ENCODE measurements at places on chromosomes 13 and 19.
A peak's percentile ranks its signal among the peaks of the same experiment; 100 is the strongest.

DNA sequence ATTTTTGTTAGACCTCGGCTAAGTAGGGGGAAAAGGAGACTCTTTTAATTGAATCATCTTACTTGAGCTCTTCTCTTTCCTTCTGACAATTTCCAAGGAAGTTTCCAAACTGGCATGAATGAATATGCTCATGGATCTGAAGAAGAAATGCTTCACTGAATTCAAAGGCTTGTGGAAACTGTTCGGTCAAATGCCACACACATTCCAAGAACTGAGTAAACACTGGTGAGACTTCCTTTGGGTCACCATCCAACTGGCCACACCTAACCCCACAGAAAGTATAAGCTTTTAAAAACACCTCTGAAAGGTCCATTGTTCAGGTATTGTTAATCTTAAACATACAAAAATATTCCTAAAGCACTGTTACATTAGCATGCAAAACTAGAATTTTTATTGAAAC, 33.6 kb downstream of the MTMR6 start:
- peaks cover 100% of the 10 kb centered on the region for H3K36me3 ChIP-seq
- no peak overlapping the region for H3K27ac ChIP-seq
- no peaks in the 10 kb centered on the region for H3K4me1 ChIP-seq
- no peak for DNase-seq
- H3K27me3 ChIP-seq: no peaks in the 10 kb centered on the region
- H3K4me3 ChIP-seq: no peak overlapping the region

GRCh38 chr13:29664591-29664990, 69.1 kb upstream of the SLC7A1 start:
- H3K4me3 ChIP-seq: no peak overlapping the region
- no peak for DNase-seq
- no peaks in the 10 kb centered on the region for H3K27me3 ChIP-seq
- no peaks in the 10 kb centered on the region for H3K36me3 ChIP-seq

DNA sequence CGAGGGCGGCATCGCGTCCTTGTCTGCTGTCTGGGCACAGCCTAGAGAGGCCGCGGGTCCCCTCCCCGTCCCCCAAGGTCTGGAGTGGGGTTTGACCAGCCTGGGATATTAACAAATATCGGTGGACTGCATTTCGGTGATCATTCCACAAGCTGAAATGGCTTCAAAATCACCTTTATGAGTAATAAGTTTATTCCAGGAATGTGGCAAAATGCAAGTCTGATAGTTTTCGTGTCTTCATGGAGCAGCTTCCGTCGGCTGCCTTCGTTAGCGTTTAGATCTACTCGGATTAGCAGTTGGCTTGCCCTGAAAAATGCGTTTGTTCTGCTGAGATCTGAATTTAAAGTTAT, 1.1 kb upstream of the GJA3 start:
- no peak overlapping the region for H3K27ac ChIP-seq
- DNase-seq: no peak
- no peak overlapping the region for H3K4me3 ChIP-seq

DNA sequence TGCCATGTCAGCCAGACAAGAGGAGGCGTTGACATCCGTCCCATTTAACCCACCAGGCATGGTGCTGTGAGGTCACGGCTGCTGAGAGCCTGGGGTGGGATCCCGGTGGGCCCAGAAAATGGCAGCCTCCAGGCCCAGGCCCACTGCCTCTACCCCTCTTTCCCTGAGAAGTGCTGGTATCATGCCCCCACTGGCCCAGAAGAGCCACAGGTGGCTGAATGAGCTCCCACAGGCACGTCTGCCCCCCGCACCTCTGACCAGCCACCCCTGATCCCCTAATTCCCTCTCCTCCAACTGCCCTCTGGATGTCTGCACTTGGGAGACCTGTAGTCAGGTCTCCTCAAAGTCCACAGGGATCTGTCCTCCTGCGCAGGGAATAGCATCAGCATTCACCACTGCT, 37.3 kb upstream of the KCTD15 start:
- DNase-seq: no peak
- no peaks in the 10 kb centered on the region for H3K36me3 ChIP-seq
- peaks cover 5% of the 10 kb centered on the region for H3K27me3 ChIP-seq
- no peak overlapping the region for H3K27ac ChIP-seq
- no peak overlapping the region for H3K4me3 ChIP-seq

GRCh38 chr19:43872547-43873336, 45.6 kb downstream of the ZNF283 start:
- no peaks in the 10 kb centered on the region for H3K36me3 ChIP-seq
- no peaks in the 10 kb centered on the region for H3K4me1 ChIP-seq
- H3K27me3 ChIP-seq: no peaks in the 10 kb centered on the region

DNA sequence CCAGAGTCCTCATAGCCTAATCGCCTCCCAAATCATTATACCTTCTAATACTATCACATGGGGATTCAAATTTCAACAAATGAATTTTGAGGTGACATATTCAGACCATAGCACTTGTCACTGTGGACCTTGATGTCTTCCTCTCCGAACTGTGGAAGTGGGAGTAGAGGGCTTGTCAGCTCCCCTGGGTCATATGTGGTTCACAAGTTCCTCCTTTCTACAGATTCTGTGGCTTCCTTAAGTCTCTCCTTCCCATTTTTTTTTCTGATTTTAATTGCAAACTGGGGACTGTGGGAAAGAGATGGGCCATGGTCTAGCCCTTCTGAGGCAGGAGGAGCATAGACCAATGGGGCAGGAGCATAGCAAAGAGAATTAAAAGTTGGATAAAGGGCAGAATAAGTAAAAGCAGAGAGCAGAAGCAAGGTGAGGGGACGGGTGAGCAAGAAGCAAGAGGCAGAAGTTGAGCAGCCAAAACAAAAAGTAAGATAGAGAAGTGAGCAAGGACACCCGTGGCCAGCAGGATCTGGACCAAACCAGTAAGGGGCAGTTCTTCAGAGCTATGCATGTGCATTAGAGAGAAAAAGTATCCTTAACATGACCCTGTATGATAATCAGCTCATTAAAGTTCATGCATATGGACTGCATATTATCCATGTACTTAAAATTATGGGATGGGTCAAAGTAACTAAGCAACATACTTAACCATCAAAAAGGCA, 2.6 kb upstream of the SIGLEC7 start:
- H3K4me1 ChIP-seq: no peaks in the 10 kb centered on the region
- no peaks in the 10 kb centered on the region for H3K27me3 ChIP-seq
- DNase-seq: no peak
- no peaks in the 10 kb centered on the region for H3K36me3 ChIP-seq

DNA sequence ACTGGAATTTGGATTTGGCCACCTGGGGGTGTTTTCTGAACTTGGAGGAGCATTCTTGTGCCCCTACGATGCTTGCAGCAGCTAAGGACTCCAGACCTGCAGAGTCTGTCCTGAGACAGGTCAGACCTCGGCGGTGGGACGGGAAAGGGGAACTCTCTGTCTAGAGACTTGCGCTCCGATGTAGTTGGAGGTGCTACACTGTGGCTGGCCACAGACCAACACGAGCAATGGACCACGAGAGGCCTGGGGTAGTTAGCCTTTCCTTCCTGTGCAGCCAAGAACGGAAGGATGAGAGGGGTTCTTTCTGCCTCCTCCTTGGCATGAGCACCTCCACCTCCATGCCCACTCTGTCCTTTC, 5.9 kb upstream of the GRAMD1A start:
- H3K36me3 ChIP-seq: no peaks in the 10 kb centered on the region
- no peak for DNase-seq
- peak overlapping the region; percentile 62 for H3K4me3 ChIP-seq

GRCh38 chr19:7552781-7553180, 17.3 kb downstream of the PNPLA6 start:
- no peak for DNase-seq
- no peaks in the 10 kb centered on the region for H3K27me3 ChIP-seq

DNA sequence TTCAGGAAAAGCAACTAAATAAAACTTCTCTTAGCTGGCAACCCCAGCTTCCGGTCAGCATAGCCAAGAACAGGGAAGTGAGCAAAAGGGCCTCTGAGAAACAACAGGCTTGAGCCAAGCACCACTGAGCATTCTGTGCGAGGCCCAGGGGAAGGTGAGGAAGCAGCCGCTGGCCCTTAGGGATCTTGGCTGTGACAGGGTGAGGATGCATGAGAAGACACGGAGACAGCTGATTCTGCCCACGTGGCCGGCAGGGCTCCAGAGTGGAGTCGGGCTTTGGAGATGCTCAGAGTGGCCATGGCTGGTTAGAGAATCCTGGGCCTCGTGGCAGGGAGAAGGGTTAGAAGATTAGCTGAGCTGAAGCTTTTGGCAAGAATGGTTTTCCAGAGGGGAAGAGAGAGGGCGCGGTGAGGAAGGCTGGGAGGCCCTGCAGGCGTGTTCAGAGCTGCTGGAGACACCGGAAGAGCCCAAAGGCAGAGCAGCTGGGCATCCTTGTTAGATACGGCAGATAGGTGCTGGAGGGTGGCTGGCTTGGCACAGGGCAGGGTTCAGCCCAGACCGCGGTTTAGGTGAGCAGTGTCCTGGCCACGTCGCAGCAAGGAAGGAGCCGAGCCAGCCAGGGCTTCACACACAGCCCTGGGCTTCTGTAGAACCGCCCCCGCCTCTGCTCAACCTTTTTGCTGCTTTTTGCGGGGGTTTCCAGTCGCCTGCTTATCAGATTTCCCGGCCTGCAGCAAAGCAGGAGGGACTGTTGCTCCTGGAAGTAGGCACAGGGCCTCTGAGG, 17.3 kb downstream of the UPF1 start:
- H3K27me3 ChIP-seq: no peaks in the 10 kb centered on the region
- peak overlapping the region; percentile 15 for H3K4me3 ChIP-seq
- H3K4me1 ChIP-seq: peaks cover 51% of the 10 kb centered on the region
- no peaks in the 10 kb centered on the region for H3K36me3 ChIP-seq

GRCh38 chr19:34408411-34408810, 4.2 kb downstream of the PDCD2L start:
- no peak for DNase-seq
- H3K27me3 ChIP-seq: no peaks in the 10 kb centered on the region
- no peak overlapping the region for H3K27ac ChIP-seq
- H3K4me1 ChIP-seq: no peaks in the 10 kb centered on the region
- no peak overlapping the region for H3K4me3 ChIP-seq

- no peak overlapping the region for H3K4me3 ChIP-seq
- H3K27me3 ChIP-seq: no peaks in the 10 kb centered on the region
- no peak overlapping the region for H3K27ac ChIP-seq
- no peaks in the 10 kb centered on the region for H3K36me3 ChIP-seq
- H3K4me1 ChIP-seq: no peaks in the 10 kb centered on the region
Observed at GRCh38 chr13:25699056-25699455, 327.3 kb downstream of the ATP8A2 start.

GRCh38 chr13:112956571-112957294, 12.3 kb upstream of the MCF2L start:
- no peak for DNase-seq
- H3K4me3 ChIP-seq: no peak overlapping the region
- no peak overlapping the region for H3K27ac ChIP-seq
- no peaks in the 10 kb centered on the region for H3K27me3 ChIP-seq
- H3K4me1 ChIP-seq: no peaks in the 10 kb centered on the region

DNA sequence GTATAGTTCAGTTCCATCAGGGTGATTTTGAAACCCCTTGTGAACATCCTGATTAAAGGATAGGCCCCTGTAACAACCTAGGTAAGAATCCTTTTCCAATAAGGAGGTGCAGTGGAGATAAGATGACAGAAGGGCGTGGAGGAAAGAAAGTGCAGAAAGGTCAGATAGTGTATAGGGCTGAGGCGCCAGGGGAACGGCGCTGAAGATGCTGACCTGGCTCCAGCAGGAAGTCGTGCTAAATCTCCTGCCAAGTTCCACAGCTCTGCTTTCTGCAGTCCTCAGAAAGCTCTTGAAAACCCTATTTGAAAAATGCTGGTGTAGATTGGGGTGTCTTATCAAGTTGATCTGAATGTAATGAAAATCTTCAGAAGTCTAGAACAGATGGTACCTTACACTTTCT, 221.7 kb downstream of the COG6 start:
- H3K4me1 ChIP-seq: no peaks in the 10 kb centered on the region
- H3K36me3 ChIP-seq: no peaks in the 10 kb centered on the region
- no peak for DNase-seq
- no peak overlapping the region for H3K4me3 ChIP-seq

DNA sequence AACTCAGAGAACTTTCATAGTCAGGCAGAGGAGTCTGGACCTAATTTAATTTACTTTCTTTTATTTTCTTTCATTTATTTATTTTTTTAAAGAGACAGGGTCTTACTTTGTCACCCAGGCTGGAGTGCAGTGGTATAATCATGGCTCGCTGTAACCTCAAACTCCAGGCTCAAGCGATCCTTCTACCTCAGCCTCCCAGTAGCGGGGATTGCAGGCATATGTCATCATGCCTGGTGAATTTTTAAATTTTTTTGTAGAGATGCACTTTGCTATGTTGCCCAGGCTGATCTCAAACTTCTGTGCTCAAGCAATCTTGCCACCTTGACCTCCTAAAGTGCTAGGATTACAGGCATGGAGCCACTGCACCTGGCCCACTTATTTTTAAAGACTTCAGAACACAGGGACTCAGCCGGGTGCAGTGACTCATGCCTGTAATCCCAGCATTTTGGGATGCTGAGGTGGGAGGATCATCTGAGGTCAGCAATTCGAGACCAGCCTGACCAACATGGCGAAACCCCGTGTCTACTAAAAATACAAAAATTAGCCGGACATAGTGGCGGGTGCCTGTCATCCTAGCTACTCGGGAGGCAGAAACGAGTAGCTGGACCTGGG, 50.6 kb downstream of the KLF5 start:
- no peak for DNase-seq
- H3K4me1 ChIP-seq: no peaks in the 10 kb centered on the region
- no peaks in the 10 kb centered on the region for H3K36me3 ChIP-seq
- no peak overlapping the region for H3K4me3 ChIP-seq
- H3K27ac ChIP-seq: no peak overlapping the region

DNA sequence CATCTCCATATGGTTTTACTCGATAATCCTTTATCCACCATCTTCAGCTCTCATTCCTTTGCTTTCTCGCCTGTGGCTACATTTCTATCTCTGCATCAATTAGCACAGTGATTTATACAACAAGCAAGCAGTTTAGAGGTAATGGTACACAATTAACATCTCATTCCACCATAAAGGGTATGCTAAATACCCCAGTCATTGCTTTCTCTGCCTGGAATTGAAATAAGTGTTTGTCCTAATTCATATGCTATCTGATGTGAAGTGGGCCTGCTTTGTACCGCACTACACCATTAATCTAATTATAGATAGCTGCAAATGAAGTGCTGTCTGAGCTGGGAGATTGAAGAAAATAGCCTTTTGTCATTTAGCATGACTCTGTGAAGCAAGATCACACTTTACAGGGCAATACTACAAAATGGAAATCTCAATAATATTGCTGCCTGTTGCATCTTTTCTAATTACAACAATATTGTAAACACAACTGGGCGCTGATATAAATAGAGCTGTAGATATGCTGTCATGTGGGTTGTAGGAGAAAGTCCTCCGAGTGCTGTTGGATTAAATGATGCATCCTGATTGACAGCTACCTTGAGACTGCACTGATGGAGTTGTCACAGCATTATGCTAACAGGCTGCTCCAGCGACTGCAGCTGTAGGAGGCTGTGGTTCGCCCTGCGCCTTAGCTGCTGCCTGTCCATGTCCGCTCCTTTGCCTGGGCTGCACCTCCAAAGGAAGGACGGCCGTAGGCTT, 78.2 kb downstream of the GGACT start:
- H3K27me3 ChIP-seq: no peaks in the 10 kb centered on the region
- no peak overlapping the region for H3K27ac ChIP-seq
- no peaks in the 10 kb centered on the region for H3K36me3 ChIP-seq
- no peak for DNase-seq
- H3K4me3 ChIP-seq: no peak overlapping the region
